ENCODE measurements at places on chromosomes 2 and 18.

DNA sequence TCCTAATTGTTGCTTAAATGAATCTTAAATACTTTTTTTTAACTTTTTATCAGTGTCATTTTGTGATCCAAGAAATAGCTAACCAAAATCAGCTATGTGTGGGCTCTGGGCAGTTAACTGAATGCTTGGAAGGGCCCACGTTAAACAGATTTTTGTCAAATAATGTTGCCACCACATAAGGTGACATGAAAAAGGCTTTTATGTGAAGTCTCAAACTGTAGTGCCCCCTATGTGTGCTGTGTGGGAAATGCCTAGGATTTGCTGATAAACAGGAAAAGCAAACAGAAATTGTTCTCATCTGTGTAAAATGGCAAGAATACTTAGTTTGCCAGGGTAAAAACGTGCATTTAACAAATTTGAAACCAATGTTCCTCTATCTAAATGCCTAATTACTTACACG is 242.2 kb downstream of the ZNF516 start:
- DNase-seq = no peak

DNA sequence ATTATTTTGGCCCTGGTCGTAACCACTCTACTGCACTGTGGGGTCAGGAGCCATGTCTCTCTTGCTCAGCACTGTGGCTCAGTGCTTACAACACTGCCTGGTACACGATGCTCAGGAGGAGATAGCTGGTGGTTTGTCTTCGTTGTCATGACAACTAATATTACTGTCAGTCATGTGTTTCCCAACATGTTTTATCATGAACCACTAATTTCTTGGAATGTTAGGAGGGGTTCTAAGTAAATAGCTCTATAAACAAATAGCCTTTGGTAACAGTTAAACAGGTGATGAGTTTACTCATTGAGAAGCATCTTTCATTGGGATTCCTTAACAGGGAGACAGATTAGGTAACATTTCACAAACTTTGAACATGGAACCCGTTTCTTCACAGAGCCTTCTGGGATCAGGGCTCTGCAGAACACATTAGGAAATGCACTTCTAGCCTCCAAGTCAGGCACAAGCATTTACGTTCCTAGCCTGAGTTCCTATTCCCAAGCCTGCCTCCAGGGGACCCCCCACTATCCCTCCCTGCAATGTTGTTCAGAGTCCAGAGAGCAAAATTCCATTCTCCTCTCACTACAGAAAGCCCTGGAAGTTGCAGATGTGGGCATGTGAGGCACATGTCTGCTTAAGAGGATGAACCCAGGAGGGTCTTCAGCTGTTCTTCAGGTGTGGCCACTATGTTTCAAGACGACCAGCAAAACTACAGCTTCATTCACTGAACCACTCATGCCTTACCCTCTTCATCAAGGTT is 6.4 kb upstream of the RBM44 start:
- no peak for DNase-seq

DNA sequence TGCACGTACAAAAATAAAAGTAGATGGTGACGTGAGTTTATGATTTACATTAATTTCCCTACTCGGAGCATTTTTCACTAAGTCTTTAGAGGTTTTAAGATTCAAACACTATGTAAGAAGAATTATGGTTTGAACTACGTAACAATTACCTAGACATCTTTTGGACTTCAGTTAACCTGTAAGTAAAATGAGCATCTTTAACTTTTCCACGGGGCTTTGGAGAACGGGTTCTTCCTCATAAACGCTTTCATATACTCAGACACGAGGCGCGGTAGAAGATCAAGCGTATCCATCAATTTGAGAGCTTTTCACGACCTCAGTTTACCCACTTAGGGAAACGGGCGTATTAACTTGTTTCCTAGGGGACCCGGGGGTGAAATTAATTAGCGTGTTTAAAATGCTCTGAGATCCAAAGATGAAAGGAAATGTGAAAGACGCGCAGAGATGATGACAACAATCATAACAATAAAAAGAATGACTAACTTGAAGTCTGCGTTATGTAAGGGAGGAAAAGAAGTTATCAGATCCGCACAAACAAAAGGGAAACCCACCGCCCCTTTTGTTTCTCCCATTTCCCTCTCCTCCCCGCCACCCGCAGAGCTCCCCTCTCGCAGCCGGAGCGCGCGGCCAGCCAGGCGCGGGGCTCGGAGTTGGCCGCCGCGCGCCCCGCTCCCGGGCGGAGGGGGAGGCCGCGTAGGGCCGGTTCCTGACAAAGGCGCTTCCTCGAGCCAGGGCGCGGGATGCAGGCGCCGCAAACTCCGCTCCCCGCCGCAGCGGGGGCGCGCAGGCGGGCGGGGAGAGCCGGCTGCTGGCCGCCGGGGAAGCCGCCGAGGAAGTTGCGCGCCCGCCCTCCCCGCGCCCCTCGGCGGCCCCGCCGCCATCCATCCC is 807 bp downstream of the PELI1 start:
- DNase-seq = peak; percentile 15

- no peak for DNase-seq
Measured at GRCh38 chr18:11305507-11305906, 156.1 kb upstream of the PIEZO2 start.

- no peak for DNase-seq
Measured at GRCh38 chr2:187168720-187169713, 279.0 kb downstream of the CALCRL start.

DNA sequence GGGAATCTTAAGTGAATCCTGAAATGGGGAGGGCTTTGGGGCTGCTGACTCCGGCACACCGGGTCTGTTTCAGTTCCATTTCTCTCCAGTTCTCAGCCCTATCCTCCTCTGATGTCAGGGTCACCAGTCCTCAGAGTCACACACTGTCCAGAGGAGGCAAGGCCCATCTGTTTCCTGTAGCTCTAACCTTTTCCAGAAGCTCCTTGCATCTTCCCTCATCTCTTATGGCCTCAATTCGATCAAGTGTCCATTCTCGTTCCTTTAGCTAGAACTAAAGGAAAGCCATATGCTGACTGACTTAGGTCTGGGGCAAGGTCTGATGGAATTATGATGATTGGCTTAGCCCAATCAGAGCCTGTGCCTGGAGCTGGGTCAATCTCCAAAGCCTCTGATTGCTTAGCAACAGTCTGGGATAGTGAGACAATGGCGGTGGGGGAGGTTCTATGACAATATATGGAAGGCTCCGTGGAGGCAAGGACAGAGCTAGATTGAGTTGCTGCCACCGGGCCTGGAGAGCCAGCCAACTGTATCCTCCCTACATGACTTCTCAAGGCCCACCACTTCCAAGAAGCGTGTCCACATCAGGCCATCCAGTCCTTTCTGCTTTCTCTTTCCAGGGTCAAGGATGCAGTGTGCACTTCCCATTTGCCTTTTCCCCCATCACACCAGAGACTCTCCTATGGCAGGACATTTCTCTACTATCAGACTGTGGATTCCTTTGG is 5.2 kb downstream of the ANKRD53 start:
- DNase-seq = no peak

DNA sequence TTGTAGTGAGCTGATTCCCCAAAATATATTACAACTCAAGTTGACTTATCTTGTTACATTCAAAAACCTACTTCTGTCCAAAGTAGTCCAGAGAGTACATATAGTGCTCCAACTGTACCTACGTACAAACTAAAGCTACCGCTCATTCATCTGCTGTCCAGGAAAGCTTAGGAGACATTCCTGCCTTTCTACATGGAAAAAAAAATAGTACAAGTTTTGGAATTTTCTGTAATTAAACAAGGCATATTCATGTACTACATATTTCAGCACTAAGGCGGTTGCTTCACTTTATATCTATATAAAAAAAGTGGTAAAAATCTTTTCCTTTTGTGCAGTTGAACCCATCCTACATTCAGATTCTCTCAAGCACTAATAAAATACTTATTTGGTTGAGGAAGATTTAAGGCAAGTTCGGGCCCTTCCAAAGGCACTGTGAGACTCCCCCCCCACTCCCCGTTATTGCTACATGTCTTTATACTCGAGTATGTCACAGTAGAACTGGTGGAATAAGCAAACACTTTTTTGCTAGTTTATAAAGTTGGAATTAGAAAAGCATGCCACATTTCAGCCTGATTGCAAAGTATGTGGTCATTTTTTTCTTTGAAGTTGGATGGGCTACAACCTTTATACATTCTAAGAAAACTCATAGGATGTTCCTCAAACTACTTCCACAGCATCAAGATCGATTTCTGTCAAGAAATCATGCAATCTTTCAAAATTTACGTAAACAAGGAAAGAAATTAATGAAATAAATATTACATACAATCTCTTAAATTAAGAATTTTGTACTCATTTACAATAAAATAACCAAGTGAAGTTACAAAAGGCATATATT is 3.7 kb downstream of the ZFP36L2 start:
- no peak for DNase-seq
